ENCODE measurements at places on chromosomes 13 and 19.

DNA sequence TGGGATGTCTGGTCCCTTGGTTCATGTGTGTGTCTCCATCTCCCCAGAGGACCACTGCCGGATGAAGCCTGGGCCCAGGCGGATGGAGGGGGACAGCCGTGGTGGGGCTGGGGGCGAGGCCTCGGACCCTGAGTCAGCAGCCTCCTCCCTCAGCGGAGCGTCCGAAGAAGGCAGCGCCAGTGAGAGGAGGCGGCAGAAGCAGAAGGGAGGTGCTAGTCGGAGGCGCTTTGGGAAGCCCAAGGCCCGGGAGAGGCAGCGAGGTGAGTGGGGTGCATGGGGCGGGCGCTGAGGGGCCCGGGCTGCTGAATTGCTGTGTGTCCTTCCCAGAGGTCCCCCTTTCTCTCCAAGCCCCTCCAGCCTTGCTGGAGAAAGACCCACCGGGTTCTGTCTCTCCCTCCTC, 3.2 kb downstream of the CCDC106 start:
- DNase-seq: no peak

- no peak for DNase-seq
These were observed 163.4 kb downstream of the FOXO1 start for GRCh38 chr13:40503011-40503410.

DNA sequence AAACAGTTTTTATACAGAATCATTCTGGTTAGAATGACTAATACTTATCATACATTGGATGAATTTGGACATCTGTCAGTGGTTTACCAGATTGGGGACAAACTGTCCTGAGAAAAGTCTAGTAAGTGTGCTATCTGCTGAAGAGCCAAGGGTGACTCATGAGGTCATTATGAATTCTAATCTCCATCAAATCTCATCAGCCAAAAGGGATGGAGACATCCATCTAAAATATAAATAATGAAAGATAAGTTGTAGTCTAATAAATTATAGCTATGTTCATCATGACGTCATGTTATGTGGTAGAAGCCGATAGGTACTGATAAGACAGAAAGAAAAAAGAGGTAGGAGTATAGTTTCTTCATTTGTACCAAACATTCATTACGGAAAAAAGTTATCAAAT, 804.4 kb downstream of the PCDH9 start:
- no peak for DNase-seq

DNA sequence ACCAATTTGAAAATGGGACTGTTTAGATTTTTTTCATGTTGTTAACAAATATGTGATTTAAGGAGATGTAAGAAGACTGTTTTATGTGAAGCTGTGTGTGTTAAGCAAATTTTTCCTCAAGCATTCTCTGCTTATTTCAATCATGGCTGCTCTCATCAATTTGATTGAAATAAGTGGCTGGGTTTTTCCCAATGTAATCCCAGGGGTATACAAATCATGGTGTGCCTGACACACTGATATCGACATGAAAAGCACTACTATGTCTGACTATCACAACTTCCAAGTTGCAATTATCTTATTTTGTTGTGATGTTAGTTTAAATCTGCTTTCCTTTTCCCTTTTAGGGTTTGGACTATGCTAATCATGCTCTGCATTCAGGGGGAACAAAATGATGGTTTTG, 283.7 kb downstream of the HS6ST3 start:
- no peak for DNase-seq

DNA sequence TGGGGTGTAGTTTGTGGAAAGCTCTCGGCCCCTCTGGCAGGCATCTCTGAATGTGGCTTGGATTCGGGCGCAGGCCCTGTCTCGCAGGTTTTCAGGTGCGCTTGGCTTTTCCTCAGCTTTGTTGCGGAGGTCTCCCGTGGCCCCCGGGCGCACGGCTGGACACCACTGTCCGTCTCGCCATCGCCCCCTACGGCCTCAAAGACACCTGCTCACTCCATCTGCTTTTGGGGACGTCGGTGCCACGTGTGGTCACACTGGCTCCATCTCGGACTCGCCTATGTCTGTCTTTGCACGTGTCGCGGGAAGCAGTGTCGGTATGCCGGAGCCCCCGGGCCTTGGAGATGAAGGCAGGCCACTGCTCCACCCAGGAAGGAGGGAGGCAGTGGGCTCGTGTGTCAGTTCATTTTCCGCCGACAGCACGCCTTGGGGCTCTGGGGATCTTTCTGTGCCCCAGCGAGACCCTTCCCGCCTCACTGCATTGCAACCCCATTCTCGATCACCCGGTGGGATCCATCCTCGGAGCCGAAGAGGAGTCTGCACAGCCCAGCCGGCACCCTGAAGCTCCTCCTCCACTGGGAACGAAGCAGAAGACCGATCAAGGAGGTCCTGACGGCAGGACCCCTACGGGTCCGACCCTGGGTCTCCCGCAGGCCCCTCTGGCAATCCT, 42.1 kb downstream of the ZNF146 start:
- no peak for DNase-seq

DNA sequence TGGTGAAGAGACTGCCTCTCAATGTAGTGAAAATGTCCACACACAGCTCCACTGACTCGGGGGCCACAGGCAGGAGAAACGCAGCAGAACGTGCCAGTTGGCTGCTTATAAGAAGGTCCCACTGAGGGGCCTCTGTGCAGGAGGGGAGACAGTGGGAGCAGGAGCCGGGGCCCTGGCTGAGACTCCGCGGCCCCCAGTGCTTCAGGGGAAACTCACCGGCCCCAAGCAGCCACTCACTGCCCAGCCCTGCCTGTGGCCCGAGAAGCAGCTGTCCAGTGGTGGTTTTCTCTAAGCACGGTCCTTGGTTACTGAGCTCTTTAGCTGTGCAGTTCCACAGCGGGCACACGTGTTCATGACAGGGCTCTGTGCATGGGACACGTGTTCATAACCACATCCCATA, 91.9 kb upstream of the MCF2L start:
- DNase-seq: no peak

GRCh38 chr13:93364166-93364565, 137.6 kb downstream of the GPC6 start:
- no peak for DNase-seq

GRCh38 chr19:10981252-10981895, 20.5 kb downstream of the SMARCA4 start:
- no peak for DNase-seq

DNA sequence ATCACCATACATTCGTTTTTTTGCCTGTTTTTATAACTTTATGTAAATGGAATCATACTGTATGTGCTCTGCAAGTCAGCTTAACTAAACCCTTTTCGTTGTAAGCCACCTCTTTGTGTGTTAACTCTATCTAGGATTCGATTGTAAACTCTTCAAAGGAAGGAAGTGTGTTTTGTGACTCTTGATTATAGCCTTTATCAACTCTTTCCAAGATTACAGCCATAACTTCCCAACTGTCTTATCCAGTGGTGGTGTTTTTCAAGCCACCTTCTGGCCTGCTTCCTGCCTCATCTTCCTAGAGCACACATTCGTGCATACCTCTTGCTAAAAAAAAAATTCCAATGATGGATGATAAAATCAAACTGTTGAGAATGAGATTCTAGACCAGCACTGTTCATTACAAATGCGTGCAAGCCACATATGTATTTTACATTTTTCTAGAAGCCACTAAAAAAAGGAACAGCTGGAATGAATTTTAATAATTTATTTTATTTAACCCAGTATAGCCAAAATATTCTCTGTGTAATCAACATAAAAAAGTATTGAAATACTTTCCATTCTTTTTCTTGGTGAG, 12.0 kb upstream of the FBXL3 start:
- no peak for DNase-seq

DNA sequence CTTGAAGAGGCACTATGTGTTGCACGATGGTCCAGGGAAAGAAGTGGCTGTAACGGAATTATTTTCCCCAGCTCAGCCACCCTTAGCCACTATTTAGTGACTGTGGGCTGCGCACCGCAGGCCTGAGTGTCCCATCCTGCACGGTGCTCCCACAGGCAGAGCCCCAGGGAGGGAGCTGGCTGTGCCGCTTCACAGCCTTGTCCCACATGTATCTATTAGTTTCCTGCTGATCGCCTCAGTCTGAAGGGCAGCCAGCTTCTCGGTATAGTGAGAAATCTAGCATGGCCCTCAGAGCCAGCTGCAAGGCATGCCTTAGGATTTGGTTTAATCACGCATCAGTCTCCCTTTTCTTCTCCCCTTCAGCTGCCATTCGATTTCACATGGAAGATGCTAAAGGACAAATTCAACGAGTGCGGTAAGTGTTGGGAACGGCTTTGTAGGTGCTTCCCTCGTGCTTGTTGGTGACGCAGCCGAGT, 15.7 kb downstream of the PRAM1 start:
- DNase-seq: no peak

GRCh38 chr13:52162279-52163101, 3.1 kb upstream of the NEK3 start:
- DNase-seq: no peak

DNA sequence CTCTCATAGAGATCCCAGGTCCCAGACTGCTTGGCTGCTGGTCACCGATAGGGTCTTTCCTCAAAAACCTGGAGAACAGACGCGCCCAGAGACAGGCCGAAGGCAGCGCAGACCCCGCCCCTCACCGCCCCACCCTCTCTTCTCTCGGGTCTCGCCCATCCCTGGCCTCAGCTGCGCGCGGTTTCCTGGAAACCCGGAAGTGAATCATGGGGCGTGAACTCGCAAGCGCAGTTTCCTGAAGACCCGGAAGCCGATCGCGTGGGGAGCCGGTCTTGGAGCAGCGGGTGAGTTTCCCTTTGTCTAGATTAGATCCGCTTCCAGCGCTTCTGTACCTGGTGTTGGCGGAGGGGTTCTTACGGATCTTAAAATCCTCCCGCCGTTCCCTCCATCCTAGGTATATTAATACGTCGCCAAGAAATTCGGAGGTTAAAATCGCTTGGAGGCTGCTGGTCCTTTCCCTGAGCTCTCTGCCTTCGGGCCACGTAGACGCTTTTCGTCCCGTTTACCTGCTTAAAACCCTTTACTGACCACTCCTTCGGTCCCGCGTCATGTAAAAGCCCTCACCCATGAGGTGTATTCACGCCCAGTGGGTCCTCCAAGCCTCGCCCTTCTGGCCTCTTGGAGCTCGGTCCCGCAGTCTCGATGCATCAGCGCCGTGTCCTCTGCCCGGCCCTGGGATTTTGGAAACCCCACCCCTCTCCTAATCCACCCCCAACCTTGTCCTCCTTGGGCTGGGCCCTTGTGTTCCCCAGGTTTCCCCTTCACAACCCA, at the start of gene ZNF578:
TSS of gene ZNF578 (plus strand) at position 230 of the 771 bp plus-strand sequence. CDS start 48,293 bp downstream, outside the sequence.
- DNase-seq: peak; percentile 63

GRCh38 chr13:95603887-95604555, 40.5 kb downstream of the DZIP1 start:
- no peak for DNase-seq

Measured in hippocampal formation (tissue), 2 donors.